Kidney (tissue), 22 donors: ENCODE measurements at places on chromosomes 5 and 9. TPM values are rescaled to one million over a fixed set of nuclear protein-coding genes. Genes with fewer than 3 reads are reported as not detected.

NR5A1 gene
- polyA plus RNA-seq = not detected

THBS4 gene
- polyA plus RNA-seq = 1.8 TPM

MYMK gene
- polyA plus RNA-seq = not detected

ZSWIM6 gene
- polyA plus RNA-seq = 2.9 TPM

PRR7 gene
- polyA plus RNA-seq = 1.6 TPM

EGFL7 gene
- polyA plus RNA-seq = 137 TPM

FOXD4L5 gene
- polyA plus RNA-seq = not detected

INSYN2B gene
- not detected for polyA plus RNA-seq

FYB1 gene
- polyA plus RNA-seq = 2.3 TPM

AQP3 gene
- polyA plus RNA-seq = 401 TPM
